ENCODE measurements at places on chromosomes 1 and 21.

DNA sequence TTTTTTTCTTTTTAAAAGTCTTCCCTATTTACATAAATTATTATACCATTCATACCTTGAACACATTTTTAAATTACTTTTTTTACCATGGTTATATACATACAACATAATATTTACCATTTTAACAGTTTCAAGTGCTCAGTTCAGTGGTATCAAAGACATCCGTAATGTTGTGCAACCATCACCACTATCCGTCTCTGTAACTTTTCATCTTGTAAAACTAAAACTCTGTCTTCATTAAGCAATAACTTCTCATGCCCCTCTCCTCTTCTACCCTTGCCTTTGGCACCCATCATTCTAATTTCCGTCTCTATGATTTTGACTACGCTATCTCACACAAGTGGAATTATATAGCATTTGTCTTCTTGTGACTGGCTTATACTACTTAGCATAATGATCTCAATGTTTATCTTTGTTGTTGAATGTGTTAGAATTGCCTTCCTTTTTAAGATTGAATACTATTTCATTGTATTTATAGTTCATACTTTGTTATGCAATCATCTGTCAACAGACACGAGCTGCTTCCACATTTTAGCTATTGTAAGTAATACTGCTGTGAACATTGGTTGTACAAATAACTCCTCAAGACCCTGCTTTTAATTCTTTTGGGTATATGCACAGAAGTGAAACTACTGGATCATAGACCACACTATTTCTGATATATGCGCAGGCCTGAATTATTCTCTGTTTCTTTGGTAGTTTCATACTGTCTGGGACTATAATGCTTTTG lies 689.5 kb upstream of the NCAM2 start:
- no peak for DNase-seq

DNA sequence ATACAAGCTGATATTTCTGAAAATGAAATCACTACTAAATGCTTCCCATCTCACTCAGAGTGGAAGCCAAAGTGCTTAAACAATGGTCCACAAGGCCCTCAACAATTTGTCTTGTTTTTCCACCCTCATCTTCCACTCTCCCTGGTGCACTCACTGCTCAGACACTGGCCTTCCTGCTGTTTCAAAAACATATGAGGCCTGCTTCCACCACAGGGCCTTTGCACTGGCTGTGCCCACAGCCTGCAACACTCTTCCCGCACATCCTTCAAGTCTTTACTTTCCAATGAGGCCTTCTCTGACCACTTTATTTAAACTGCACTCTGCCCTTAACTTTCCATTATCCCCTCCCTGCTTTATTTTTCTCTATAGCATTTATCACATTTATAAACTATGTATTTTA lies 53.8 kb downstream of the SYNJ1 start:
- no peak for DNase-seq

DNA sequence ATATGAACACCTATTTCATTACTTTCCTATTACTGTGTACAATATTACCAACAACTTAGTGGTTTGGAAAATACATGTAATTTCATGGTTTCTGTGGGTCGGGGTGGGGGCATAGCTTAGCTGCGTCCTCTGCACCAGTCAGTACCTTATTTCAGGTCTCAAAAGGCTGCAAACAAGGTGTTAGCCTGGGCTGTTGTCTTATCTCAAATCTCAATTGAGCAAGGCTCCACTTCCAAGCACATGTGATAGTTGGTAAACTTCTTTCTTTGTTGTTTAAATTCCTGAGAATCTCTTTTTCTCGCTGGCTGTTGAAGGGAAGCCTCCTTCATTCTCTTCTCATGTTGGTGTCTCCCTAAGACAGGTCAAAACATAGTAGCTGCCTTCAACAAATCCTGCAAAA lies 485.4 kb downstream of the AMY1C start:
- no peak for DNase-seq

DNA sequence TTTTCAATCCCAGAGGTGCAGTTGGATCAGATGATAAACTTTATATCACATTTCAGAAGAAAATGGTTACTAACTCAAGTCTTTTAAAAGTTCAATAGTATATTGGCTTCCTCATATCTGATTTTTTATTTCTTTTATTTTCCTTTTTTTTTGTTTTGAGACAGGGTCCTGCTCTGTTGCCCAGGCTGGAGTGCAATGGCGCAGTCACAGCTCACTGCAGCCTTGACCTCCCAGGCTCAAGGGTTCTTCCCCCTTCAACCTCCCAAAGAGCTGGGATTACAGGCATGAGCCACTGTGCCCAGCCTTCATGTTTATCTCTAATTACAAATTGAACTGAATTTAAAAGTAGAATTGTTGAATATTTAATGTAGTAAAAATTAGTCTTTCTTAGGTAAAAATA lies 13.9 kb downstream of the FLVCR1 start:
- DNase-seq: no peak

DNA sequence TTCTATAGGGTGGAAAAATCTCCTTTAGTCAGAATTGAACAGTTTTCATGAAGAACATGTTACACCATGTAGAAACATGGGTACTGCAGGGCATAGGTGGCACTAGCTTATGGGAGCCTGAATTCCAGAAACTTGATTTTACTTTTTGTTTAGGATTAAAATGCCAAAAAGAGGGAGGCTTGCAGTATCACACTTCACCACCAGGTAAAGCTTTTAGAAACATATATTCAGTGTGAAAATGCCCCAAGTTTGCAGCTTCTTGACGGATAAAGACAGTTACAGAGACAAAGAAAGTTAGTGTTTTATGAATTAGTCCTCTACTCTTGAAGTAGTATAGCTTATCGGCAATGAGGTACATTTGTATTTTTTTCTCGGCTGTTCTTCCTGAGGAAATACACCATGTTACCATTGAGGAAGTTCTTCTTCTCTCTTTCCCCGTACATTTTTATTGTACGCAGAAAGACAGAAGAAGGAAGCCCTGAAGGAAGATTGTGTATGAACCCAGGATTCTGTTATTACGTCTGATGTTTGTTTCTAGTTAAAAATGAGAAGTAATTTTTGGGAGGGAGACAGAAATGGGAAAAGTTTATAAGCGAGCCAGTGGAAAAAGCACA lies 66.1 kb downstream of the PBX1 start:
- DNase-seq: no peak

GRCh38 chr1:41175546-41175945 lies 66.6 kb downstream of the SCMH1 start:
- DNase-seq: no peak

- no peak for DNase-seq
These were observed 252.0 kb downstream of the PTBP2 start for GRCh38 chr1:96973605-96974004.

DNA sequence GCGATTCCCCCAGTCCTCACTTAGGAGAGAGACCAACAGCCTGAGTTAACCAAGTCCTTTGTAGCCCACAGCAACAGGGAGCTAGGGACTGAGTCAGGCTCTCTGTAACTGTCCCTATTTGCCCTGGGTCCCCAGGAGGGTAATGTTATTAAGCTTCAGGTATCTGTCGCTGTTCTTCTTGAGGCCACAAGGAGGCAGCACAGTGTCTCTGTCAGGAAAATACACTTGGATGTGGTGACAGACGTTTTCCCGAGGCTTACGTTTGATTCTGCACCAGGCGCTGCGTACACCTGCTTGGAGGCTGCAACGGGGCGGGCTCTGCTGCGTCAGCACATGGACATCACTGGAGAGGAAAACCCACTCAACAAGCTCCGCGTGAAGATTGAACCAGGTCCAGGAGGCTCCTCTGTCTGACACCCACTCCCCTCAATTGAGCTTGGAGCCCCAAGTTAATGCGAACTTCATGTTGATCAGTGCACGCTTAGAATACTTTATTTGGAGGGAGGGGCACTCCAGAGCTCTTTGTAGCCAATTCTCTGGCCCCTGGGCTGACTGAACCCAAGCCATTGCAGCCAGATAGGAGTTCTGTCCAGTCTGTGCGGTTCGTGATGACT lies 10.7 kb upstream of the ELF3 start:
- no peak for DNase-seq

DNA sequence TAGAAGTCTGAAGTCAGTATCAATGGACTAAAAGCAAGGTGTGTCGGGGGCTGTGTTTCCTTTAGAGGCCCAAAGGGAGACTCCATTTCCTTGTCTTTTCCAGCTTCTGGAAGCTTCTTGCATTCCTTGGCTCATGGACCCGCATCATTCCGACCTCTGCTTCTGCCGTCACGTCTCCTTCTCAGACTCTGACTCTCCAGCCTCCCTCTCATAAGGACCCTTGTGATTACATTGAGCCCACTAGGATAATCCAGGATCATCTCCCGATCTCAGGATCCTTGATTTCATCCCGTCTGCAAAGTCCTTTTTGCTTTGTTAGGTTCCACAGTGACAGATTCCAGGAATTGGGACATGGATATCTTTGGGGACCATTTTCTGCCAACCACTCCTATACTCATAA lies 265.8 kb upstream of the CSF3R start:
- DNase-seq: no peak

GRCh38 chr1:43372172-43372571 lies 4.4 kb upstream of the ELOVL1 start:
- DNase-seq: no peak

DNA sequence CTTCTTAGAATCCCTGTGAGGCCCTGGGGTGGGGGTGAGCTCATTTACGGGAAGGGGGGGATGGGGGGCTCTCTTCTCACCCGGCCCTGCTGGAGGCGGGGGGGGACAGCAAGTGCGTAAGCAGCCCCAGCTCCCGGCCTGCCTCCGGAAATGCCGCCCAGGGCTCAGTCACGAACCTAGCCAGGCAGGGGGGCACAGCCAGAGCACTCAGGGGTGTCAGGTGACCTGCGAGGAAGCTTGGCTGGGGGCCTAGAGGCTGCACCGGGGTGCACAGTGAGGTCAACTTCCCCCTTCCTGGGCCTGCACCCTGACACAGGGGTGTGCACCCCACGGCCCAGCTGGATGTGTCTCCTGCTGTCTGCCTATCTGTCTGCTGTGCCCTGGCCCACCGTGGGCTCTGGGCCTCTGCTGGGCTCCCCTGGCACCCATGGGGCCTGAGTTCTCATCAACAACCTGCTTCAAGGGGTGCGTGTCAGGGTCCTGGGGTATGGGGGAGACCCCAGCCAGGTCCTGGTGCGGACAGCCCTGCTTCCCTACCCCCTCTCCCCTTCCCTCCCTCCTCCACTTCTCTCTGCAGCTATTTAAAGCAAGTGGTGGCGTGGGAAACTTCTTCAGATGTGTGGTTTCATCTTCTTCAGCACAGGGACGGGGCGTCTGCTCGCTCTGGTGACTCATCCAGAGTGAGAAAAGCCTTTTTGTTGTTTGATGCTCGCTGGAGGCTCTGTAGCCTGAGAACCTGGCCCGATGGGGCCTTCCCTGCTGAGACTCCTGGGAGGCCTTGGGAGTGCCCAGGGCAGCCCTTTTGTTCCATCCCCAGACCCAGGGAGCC lies 92.5 kb upstream of the RUNX3 start:
- DNase-seq: peak; percentile 92

DNA sequence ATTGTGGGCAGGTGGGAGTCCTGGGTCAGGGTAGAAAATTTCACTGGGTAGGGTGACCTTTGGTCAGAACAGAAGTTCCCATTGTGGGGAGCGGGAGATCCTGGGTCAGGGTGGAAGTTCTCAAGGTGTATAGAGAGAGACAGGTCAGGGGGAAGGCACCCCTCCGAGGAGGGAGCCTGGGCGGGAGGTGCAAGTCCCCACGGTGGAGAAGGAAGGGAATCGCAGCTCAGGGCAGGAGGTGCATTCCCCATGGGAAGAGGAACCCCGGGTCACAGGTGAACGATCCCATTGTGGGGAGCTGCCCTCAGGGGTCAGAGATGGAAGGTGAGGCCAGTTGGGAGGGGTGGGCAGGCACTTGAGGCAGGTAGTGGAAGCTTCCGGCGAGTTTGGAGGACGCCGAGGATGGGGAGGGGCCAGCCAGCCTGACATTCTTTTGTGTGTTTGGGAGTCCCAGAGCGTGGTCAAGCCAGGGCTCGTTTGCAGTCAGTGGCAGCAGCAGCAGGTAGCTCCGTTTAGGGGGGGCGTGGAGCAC lies 637 bp downstream of the LYPLA2 start:
- DNase-seq: no peak

DNA sequence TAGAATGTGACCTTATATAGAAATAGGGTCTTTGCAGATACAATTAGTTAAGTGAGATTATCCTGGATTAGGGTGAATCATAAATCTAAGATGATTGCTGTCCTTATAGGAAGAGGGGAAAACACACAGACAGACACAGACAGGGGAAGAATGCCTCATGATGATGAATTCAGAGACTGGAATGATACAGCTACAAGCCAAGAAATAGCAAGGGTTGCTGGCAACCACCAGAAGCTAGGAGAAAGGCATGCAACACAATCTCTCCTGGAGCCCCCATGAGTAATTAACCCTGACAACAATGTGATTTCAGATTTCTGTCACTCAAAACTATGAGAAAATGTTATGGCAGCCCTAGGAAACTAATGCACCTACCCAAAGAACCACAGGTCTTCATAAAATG lies 19.1 kb upstream of the PPIH start:
- DNase-seq: no peak

DNA sequence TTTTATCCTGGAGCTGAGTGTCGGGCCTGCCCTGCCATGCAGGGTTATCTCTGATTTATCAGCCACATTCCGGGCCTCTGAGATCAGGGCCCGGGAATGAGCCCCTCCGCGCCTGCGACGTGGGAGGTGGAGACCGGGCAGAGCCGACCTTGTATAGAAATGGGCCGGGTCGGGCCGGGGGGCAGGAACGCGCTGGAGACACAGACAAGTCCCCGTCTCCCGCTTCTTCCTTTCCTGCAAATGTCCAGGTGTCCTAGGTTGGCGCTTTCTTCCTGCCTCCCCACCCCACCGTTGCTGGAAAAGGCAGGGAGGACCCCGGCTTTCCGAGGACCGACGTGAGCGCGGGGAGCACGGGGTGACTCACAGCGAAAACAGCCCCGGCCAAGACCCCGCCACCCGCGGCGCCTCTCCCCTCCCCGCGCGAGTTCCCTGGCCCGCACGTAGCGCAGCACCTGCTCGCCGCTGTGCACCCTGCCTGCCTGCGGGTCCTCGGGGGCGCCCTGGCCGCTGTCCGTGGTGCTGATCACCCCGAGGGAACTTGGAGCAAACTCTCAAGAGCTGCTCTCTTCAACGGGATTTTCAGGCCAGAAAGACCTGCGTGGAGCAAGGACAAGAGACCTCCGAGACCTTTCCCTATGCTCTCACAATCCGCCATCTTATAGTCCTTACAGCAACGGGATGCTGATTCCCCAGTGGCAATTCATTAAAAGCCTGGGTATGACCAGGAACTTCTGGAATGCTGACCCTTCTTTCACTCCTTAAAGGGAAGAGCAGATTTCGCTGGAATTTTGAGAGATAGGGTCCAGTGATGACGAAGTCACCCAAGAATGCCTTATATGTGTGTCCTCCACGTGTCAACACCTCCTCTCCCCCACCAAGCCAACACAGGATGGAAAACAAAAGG lies 475 bp upstream of the NPPB start:
- peak; percentile 46 for DNase-seq

- DNase-seq: no peak
These were observed 182.4 kb downstream of the DISC1 start for GRCh38 chr1:231808990-231809389.

- no peak for DNase-seq
These were observed 16.3 kb downstream of the ABCD3 start for GRCh38 chr1:94434365-94435045.

GRCh38 chr21:38920631-38921398 lies 115.1 kb downstream of the ETS2 start:
- DNase-seq: no peak

- DNase-seq: no peak
These were observed 359.0 kb downstream of the ST6GALNAC3 start for GRCh38 chr1:76433526-76433925.
